Midbrain (tissue), 1 donor: ENCODE measurements at places on chromosomes 11 and 22.
A peak's percentile ranks its signal among the peaks of the same experiment; 100 is the strongest.

GRCh38 chr11:19116276-19116970 is 545 bp upstream of the ZDHHC13 start:
- DNase-seq, result no peak

DNA sequence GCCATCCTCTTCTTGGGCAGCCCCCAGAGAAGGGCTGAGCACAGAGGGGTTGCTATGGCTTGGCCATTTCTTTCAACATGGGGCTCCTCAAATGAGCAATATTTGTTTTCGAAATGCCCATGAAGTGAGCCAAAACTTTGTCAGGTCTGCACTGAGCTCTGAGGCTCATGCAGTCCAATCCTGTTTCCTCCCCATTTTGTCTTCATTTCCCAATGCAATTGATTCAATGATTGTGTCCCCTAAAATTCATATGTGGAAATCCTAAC is 60.6 kb upstream of the CD44 start:
- DNase-seq, result no peak

DNA sequence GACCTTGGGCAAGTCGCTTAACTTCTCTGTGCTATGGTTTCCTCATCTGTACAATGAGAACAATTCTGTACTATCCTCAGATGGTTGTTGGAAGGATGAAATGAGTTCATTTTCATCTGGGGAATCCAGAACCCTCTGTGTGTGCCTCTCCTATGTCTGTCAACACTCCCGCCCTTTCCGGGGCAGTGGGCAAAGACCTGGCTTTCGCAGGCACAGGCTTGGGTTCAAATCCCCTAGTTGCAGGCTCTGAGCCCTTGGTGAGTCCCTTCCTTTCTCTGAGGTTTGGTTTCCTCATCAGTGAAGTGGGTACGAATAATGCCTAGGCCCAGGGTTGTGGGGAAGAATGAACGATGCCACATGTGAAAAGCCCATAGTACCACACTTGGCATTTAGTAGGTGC is 6.0 kb downstream of the PNPLA5 start:
- no peak for DNase-seq

- no peak for DNase-seq
Observed at GRCh38 chr22:44131989-44132685, 48.6 kb upstream of the PARVG start.

DNA sequence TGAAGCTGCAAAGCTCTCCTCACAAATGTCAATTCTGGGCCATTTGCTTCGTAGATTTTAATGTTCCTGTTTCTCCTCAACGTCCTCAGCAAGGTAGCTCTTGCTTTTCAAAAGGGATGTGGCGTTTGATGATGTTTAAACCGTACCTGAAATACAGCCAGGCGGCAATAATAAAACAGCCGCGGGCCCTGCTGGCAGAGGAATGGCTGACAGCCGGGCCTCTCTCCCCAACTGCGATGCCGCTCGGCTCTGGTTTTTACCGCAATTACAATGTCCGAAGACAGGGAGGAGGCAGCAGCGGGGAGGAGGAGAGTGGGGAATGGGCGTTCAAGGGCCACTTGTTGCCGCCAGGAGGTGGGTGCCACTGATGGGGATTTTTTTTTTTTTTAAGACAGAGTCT is 27.5 kb downstream of the MACROD1 start:
- no peak for DNase-seq

DNA sequence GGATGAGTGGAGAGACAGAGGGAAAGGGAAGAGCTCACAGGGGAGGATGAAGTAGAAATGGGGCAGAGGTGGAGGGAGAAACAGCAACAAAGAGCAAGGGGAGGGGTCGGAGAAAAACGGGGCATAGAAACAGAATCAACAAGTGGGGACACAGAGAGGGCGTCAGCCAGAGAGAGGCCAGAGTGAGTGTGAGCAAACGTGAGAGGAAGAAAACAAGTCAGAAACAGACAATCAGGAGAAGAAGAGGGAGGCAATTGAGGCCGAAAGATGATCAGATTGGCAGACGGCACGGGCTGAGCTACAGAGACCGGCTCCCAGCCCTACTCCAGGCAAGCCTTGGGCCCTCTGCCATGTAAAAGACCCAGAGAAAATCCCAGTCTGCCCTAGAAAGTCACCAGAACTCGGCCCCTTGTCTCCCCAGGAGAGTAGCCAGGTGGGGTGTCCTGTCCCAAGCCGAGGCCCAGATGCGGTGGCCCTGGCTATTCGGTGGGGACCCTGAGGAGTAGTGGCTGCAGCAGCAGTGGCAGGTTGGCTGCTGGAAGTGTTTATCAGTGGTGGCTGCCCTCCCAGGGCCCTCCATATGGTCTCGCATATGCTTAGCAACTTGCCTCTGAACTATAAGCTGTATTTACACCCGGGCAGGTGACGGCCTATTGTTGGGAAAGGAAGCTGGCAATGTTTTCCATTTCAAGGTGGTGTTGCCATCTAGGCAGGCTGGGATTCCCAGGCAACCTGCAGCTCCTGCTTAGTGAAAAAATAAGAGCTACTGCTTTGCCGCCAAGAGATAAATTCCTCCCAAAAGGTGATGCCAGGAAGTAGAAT is 14.8 kb upstream of the TSPAN18 start:
- DNase-seq, result no peak

GRCh38 chr11:17521106-17521900 is 22.9 kb downstream of the USH1C start:
- no peak for DNase-seq

DNA sequence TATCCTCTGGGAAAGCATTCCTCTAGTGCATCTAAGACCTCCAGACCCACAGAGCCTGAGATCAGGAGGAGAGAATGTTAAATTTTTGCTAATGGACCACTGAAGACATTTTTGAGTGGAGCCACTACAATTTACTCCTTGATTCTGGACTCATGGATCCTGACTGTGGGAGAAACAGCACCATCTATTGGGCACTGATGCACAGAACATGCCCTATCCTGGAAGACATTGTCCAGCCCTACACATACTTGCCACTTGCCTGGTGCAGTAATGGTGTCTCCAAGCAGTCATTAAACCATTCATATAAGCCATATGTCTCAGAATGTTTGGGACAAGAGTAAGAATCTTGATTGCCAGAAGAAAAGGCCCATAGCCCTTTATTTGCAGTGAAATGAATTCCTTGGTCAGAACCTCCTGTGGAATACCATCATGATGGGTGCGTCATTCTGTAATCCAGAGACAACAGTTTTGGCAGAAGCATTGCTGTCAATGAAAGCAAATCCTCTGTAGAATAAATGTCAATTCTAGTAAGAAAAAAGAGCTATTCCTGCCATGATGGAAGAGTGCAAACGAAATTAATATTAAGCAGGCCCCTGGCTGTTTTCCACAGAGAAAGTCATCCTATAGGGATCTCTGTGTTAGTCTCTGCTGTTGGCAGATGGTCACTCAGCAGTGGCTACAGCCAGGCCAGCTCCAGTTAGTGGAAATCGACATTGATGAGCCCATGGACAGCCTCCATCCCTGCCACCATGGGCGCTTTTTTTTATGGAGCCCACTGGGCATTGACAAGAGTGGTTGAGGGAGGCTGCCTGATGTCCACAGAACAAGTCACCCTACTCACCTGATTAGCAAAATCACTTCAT is 43.5 kb downstream of the GGTLC2 start:
- peak; percentile 12 for DNase-seq

GRCh38 chr11:22169833-22170232 is 23.1 kb upstream of the ANO5 start:
- DNase-seq, result peak; percentile 5

DNA sequence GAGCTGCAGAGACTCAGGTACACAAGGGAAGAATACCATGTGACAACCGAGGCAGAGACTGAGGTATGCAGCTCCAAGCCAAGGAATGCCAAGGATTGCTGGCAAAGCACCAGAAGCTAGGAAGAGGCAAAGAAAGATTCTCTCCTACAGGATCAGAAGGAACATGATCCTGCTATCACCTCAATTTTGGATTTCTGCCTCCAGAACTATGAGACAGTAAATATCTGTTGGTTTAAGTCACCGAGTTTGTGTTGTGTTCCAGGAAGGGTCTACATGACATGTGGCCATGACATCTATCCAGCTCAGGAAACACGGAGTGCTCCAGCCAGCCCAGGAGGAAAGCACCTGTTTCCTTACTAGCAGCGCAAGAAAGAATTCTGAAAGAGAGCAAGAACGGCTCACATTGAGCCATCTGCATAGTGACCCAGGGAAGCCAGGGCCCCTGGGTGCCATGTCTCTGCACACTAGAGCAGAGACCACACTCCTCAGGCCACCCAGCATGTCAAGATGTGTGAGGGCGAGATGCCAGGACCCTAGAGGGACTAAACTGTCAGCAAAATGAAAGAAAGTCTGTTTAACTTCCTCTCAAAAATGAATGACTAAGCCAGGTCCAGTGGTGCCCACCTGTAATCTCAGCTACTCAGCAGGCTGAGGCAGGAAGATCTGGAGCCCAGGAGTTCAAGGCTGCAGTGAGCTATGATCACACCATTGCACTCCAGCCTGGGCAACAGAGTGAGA is 35.6 kb upstream of the GALNT18 start:
- DNase-seq, result no peak

- no peak for DNase-seq
Observed at GRCh38 chr11:10261821-10262220, 32.2 kb downstream of the SBF2 start.

GRCh38 chr11:1087961-1088926 is 13.6 kb downstream of the MUC2 start:
- no peak for DNase-seq

DNA sequence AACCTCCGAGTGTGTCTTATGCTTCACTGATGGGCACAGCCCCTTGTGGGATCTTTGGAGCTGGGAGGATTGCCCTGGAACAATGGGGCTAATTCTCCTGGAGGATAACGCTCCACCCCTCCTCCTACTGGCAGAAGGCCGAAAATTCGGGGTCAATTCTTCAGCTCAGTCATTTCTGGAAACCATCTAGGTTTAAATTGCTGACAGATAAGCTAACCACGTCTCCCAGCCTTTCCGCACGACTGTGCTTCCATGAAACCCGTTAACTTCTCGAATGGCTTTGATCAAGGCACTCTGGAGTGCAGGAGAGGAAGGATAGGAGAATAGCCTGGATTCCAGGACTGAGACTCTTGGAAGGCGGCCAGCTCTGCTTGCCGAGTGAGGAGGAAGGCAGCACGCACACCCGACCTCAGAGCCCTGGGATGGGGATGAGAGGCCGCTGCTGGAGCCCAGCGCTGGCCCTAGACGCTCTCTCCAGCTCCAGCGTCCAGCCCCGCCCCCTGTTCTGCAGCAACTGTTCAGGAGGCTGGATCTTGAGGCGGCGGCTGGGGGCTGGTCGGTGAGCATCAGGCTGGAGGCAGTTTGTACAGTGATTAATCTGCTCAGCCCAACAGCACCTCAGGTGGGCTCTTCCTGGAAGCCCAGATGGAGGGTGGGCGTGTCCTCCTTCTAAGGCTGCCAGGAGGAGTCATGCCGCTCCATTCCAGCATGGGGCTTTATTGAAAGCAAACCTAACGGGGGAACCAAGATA is 176.7 kb upstream of the NCAM1 start:
- peak; percentile 35 for DNase-seq

GRCh38 chr11:79076526-79077115 is 364.2 kb downstream of the TENM4 start:
- DNase-seq, result peak; percentile 13

DNA sequence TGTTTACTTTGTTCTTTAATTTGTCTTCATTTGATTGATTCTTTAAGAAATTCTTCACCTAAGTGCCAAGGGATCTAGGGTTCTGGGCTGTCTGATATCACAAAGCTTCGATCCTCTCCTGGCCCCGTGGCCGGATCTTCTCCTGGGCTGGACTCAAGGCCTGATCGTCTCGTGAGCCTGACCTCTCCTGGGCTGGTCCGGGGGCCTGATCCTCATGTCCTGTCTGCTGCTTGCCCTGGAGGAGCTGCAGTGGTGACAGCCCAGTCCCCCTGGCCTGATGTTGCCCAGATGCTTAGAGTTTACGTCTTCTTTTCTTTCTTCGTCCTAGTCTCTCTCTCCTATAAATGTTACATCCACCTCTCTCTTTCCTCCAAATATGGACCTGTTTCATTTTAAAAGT is 3.3 kb downstream of the NADSYN1 start:
- DNase-seq, result no peak

DNA sequence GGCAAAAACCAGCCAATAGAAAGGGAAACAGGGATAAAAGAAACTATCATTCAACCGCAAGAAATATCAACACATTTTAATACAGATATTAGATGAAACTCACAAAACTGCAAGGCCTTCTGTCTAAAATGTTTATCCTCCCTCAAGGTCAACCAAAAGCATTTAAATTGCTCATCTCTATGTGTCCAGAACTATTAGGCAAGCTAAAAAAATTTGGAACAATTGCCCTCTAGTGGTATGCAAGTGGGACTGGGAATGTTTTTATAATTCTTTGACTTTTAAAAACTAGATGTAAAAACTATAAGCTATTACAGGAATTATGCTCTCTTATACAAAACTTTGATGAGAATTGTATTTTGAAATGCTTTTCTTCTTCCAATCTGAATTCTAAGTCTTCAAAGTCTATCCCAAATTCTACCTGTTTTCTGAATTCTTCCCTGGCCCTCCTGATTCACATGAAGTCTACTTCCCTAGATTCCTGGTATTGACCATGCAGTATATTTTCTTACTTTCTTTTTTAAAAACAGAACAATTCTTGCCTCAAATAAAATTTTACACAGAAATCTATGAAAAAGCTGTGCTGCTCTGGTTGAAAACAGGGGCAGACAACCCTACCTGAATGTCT is 4.9 kb downstream of the CWC15 start:
- no peak for DNase-seq

DNA sequence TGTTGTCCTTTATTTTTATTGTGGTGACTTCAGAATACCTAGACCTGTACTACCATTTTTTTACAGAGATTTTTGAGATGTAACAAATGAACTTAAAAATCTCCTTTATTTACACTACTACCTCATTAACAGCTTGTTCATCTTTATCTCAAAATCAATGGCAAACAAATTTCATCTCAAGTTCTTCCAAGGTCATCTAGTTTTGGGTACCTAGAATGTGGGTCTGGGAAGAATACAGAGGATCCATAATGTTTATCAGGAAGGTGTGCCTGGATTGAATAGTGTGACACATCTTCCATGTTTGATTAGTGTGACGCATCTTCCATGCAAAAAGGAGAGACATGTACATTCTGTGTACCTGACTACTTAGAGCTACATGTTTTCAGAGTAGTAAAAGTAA is 63.3 kb upstream of the CCDC179 start:
- DNase-seq, result no peak

- no peak for DNase-seq
Observed at GRCh38 chr11:65919573-65920371, 546 bp downstream of the DRAP1 start.

- DNase-seq, result no peak
Observed at GRCh38 chr11:9571763-9572115, 1.7 kb upstream of the WEE1 start.
